IPS-NIHi11 (cell line): ENCODE measurements at places on chromosomes 4 and X.
A peak's percentile ranks its signal among the peaks of the same experiment; 100 is the strongest.

- no peak for DNase-seq
Measured at GRCh38 chr4:124396333-124396732, 316.2 kb downstream of the ANKRD50 start.

DNA sequence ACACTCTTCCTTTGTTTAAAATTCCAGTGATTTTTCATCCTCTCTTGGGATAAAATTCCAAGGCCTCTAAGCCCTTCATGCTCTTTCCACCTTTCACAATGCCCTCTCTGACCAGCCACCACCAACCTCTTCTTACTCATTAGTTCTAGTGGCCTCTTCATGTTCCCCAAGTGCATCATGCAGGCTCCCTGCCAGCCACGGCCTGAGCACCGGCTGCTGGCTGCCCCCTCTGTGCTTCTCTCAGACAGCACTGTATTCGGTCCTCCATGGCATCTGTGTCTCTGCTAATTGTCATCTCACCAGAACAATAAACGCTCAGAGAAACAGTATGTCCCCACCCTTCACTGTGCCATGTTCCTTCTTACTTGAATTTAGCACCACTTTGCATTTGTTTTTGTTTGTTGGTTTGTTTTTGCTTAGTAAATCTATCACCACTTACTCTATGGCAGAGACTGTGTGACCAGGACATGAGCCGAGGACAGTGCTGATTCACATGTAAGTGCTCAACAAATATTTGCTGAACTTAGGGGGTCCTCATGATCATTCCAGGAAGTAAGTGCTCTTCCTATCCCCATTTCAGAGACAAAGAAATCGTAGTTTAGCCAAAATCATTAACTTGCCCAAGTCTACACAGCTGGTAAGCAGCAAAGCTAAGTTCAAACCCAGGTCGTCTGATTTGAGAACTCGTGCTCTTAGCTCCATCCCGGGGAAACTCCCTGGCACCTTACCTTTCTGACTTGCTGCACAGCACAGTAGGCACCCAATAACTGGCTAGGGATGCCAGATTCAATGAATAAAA, 77.1 kb upstream of the UCP1 start:
- no peak for DNase-seq

DNA sequence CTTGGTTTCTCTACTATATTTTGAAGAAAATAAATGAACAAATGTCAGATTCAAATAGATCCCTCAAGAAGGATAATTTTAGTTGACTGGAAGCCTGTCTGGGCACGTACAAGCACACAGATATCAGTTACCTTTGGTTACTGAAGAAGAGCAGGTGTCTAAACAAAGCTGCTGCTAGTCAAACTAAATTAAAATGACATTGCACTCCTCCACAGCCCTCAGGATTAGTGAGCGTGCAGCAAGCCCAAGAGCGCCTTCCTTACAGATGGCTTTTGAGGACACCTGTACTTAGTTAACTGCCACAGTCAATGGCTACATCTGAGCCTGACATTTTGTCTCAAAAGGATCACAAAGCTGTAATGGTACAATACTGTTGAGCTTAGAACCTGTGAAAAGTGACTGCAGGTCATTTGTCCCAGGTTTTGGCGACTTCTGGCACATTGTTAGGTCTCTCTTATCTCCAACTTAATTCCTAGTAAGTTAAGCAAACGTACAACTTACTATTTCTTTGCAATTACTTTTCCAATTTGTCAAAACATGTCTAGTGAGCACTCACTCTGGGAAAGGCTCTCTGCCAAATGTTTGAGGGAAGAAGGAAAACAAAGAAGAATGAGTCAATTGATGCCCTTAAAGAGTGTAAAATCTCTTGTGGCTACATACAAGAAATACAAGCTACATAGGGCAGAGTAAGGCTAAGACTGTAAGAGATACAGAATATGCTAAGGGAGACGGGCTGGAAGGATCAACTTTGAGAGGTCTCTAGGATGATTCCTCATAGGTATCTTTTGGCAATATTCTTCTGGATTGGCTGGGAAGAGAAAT, 25.6 kb upstream of the DAPP1 start:
- DNase-seq, result no peak

DNA sequence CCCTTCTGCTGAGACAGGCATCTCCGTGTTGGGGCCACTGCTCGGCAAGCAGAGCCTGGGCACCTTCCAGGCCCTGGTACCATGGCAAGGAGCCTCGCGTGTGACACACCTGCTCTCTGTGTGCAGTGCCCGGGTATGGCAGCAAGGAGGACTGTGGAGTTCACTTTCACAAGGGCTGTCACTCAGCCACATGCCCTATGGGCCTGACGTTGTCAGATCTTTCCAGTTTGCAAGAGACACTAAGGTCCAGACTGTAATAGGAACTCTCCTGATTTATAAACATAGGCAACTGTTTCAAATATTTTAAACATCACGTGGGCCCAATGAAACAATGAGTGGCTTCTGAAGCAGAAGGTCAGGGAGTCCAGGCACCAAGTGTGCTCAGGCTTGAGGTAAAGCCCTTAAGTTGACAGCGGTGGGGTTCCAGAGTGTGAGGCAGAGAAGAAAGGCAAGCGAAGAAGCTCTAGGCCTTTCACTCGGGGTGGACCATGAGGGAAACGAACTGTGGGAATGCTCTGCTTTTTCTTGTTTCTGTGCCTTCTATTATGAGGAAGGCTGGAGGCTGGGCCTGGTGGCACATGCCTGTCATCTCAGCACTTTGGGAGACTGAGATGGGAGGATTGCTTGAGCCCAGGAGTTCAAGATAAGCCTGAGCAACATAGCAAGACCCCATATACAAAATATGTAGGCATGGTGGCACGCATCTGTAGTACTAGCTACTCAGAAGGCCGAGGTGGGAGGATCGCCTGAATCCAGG, 108.6 kb upstream of the TRIM2 start:
- DNase-seq, result no peak

GRCh38 chr4:177802661-177803060, 360.4 kb upstream of the AGA start:
- DNase-seq, result no peak

- peak; percentile 18 for DNase-seq
Measured at GRCh38 chr4:181219783-181220416, 1023.3 kb upstream of the TENM3 start.

DNA sequence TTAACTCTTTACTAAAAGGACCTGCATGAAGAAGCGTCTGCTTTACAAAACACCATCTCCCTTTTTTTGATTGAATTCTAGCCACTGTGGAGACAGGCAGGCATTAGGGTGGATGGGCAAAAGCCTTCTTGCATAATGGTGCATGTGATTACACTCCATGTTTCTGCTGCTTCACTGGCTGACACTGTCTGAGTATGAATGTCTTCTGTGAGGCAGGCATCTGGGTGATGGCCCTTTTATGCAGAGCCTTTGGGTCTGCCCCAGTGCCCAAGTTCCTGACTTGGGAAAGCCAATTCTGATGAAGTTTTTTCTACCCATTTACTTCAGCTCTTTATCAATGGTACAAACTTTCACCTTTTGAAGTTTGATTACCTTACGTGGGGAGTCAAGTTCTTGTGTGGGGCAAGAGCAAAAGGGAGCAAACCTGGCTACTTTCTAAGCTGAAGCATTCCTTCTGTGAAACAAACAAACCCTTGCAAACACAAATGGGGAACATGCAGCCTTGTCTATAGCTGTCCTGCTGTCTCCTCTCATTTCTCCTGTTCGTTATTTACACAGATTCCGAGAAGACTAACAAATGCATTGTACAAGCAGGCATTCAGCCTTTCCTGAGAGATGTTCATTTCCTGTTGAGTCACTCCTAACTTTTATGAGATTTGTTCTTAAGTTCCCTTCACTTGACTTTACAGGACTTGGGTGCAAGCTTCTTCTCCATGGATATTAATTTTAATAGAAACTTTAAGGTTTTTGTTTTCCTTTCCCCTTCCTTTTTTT, 301.9 kb downstream of the TLL1 start:
- no peak for DNase-seq

DNA sequence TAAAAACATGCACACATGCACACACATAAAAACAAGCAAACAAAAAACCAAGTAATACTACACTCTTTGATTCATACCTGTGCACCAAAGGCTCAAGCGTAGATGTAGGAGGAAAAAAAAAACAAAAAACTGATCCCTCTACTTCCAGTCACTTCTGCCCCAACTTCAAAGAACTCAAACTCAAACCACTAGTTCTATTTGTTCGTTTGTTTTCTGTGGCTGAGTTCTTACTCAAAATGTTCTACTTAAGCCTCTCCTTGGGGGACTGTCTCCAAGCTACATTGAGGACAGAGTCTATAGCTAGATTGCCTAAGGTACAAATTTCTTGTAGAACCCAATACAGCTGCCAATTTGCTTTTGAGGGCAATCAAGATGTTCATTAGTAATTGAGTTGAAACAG, 171.0 kb upstream of the ATOH1 start:
- no peak for DNase-seq

- no peak for DNase-seq
Measured at GRCh38 chr4:96189761-96190160, 349.9 kb downstream of the PDHA2 start.

DNA sequence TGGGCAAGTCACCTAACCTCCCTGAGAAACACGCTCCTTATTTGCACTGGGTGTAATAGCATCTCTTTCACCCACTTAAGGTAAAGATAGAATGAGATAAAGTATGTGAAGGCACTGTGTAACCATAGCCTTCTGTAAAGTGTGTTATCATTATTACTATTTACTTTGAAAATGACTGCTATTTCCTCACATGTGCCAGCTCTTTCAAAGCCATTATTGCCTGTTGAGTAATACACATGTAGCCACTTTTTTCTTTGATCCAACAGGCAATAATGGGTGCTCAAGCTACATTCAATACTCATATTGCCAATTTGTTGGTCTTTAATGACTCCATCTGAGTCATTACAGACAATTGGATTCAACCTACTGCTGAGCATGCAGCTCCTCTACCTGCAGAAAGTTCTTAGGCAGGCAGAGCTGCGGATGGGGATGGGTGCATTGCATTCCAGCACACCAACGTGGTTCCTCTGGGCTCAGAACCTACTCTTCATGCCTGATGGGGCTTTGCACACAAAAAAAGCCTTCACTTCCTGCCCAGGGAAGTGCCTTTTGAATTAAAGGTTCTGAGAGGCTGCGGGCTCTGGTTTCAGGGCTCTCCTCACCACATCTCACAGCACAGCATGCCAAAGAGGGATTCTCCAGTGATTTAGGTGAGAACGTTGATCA, 9.7 kb downstream of the PTCHD1 start:
- DNase-seq, result no peak

- DNase-seq, result no peak
Measured at GRCh38 chr4:4987656-4988055, 31.6 kb downstream of the CYTL1 start.

DNA sequence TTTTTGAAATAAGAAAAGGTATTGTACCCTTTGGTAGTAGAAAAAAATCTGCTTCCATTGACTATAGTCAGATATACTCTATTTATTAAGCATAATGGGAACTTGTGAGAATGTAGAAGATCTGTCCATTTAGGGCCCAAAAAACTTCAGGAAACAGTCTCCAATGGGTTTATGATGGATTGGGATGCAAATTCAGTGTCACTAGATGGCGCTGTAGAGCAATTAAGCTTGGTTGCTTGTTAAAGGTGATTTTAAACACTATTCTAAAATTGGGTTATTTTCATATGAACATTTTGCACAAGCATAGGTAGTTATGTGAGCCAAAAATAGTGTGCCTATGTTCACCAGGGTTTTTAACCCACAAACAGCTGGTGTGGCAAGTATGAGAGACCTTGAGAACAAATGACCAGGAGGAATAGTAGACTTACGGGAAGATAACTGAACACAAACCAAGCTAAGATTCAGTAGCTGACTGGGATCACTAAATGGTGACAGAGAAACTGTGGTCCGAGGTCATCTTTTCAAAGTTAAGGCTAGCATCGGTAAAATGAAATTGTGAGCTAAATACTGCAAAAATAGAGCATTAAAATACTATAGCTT, 80.3 kb upstream of the LSM6 start:
- peak; percentile 46 for DNase-seq

GRCh38 chrX:48715876-48716502, 19.5 kb downstream of the SUV39H1 start:
- no peak for DNase-seq

- no peak for DNase-seq
Measured at GRCh38 chr4:90960840-90961239, 833.6 kb downstream of the CCSER1 start.

GRCh38 chr4:183038436-183038835, 60.6 kb upstream of the WWC2 start:
- DNase-seq, result no peak

GRCh38 chr4:21469438-21470300, 478.9 kb downstream of the KCNIP4 start:
- DNase-seq, result peak; percentile 14

DNA sequence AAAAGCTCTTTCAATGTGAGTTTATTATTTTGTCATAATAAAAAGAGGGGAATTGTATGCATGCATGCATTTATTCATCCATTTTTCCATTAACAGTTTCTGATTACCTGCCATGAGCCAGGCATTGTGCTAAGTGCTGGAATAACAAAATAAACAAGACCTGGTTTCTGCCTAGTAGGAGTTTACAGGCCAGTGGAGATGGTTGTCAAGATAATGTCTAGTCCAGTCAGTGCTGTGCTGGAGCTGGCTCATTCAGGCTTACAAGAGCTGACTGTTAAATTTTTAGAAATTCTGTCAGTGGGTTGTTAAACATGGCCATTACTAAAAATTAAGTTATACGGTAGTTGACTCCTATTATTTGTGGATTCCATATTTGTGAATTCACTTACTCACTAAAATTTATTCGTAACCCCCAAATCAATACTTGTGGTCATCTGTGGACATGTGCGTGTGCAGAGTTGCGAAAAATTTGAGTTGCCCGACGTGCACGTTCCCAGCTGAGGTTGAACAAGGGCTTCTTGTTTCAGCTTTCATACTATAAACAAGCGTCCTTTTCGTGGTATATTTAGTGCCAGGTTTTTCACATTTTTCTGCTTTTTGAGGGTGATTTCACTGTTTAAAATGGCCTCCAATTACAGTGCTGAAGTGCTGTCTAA, 172.3 kb upstream of the RPS6KA3 start:
- no peak for DNase-seq

- DNase-seq, result no peak
Measured at GRCh38 chr4:4502694-4503311, 39.0 kb downstream of the STX18 start.

GRCh38 chr4:96642490-96642889, 802.6 kb downstream of the PDHA2 start:
- DNase-seq, result peak; percentile 41

DNA sequence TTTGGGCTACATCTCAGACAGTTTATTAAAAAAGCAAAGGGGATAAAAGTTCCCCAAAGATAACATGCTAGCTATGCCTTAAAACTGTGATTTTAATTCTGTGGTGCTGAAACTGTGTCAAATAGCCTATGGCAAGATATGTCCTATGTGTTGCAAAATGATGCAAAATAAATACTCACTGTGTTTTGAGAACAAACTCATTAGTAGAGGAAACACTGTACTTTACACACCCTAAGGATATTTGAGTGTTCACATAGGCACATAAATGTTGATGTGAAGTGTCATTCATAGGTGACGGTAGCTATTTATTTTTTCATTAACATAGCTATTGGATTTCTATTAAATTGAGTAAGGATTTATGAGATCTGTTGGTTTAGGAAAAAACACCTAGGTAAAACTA, 351.9 kb downstream of the FAT4 start:
- no peak for DNase-seq

DNA sequence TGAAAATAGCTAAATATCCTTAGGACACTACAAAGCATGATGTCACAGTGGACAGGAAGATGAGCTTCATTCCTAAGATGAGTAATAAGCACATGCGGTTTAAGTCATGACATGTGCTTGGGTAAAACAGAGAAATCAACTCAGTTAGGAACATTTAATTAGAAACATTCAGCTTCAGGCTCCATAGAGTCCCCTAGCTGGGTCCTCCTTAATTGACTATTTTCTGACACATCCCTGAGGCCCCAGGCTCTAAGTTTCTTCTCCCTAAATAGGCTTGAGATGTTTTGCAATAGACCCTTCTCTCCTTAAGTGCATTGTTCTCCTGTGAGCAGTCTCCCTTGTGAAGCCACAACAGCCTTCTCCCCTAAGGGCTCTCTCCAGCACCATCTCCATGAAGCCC, 70.4 kb upstream of the ANXA3 start:
- DNase-seq, result no peak
